ENCODE measurements at places on chromosomes 2 and 18.

- no peak for DNase-seq
Measured at GRCh38 chr2:239806276-239806675, 218.9 kb downstream of the NDUFA10 start.

GRCh38 chr2:162166174-162166573 lies 14.1 kb upstream of the GCG start:
- no peak for DNase-seq

- DNase-seq: no peak
Measured at GRCh38 chr2:147882631-147883030, 37.8 kb downstream of the ACVR2A start.

DNA sequence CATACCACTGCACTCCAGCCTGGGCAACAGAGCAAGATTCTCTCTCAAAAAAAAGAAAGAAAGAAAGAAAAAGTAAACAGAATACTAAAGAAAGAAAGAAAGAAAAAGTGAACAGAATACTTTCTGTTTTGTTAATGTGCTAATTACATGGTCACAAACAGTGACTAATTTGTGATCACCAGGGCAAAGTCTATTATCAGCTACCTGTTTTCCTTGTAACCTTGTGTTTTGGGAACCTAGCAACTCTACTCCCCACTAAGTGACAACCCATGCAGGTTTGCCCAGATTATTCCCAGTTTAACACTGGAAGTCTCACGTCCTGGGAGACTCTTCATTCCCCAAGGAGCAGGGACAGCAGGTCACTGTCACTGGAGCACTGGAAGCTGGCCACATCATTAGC lies 16.7 kb upstream of the UGT1A9 start:
- DNase-seq: no peak

- no peak for DNase-seq
Measured at GRCh38 chr2:12733846-12734245, 17.1 kb downstream of the TRIB2 start.

DNA sequence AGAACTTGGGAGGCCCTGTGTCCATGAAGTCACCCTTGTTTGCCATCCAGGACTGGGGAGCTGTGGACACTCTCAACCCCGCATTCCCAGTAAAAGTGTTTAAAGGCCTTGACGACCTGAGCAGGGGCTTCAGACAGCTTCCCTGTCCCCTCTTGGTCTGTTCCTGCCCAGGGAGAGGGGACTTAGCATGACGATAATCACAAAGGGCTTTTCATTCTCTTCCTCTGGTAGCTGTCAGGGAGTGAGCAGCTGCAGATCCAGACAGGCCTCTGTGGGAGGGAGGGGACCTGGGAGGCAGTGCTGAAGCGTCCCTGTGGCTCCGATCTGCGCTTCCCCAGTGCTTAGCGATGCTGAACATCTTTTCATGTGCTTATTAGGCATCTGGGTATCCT lies 77.8 kb upstream of the HS6ST1 start:
- DNase-seq: no peak

GRCh38 chr18:61908661-61909060 lies 15.9 kb upstream of the RNF152 start:
- no peak for DNase-seq

GRCh38 chr2:60836491-60836890 lies 44.9 kb upstream of the REL start:
- no peak for DNase-seq

DNA sequence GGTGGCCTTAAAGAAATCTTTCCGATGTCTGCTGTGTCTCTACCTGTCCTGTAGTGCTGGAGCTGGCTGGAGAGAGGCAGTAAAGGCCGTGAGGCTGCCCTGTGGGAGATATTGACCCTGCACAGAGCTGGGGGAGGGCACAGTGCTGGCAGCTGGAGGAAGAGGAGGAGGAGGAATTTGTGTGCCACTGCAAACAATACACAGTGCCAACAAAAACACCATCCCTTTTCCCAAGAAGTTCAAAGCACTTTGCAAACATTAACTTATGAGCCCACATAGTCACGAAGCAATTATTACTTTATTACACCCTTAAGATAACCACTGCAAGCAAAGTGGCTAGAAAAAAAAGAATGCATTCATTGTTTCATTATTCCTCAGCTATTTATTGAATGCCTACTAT lies 45.0 kb upstream of the CYTIP start:
- no peak for DNase-seq

DNA sequence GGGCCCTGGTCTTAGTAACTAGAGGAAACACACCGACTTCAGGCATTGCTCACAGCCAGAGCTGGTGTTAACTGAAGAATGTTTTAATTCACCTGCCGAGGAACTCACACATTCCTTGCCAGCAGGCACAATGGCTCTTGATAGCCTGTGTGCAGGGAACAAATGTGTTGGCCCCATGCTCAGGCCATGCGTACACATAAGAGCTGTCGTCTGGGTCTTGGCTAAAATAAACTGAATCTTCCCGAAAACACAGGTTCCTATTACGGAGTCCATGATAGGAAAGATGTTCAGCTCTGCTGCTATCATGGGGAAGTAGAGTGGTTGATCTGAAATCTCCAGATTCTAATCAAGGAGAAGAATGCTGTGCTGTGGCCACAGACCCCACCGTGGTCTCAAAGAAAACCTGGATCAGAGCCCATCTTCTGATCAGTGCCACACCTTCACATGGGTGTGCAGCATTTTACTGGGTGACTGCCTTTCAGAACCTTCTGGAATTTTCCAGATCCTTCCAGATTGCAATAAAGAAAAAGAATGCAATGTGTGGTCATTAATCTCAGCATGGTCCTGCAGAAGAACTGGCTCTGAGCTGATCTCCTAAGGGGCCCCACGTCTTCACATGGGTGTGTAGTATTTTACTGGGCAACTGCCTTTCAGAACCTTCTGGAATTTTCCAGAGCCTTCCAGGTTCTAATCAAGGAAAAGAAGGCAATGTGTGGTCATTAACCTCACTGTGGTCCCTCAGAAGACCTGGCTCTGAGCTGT lies 17.2 kb downstream of the MBP start:
- no peak for DNase-seq

GRCh38 chr2:71045865-71046548 lies 22.4 kb upstream of the NAGK start:
- no peak for DNase-seq

DNA sequence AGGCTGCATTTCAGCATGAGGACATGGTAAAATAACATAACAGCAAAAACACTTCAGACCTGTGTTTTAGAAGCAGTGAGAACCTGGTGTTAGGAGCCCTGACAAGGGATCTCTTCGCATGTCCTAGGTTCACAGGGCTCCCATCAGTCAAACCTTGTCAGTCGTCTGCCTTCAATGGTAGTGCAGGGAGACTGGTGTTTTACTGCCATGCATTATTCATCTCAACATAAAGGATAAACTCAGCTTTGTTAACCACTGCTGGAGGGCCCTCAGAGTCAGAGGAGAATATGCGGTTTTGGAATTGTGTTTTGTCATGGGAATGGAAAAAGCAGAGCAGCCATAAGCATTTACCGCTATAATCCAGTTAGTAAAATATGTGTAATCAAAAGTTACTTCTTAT lies 275.9 kb upstream of the GCFC2 start:
- DNase-seq: no peak

DNA sequence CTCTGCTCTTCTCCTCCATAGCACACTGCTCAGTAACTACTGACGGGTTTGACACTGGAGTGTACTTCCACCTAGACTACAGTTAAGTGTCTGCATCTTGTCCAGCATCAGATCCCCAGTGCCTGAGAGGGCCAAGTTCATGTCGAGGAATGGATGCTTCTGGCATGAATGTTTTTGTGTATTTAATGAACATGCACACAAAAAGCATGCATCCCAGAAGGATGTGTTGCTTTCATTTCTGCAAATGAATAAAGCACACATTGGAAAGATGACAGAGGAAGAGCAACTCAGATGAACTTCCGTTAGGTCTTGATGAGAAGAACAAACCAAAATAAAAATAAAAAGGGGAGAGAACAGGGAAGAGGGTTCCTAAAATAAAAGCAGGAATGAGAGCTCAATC lies 27.9 kb downstream of the C2orf49 start:
- no peak for DNase-seq

- DNase-seq: no peak
Measured at GRCh38 chr2:62663920-62664795, 41.4 kb upstream of the EHBP1 start.

DNA sequence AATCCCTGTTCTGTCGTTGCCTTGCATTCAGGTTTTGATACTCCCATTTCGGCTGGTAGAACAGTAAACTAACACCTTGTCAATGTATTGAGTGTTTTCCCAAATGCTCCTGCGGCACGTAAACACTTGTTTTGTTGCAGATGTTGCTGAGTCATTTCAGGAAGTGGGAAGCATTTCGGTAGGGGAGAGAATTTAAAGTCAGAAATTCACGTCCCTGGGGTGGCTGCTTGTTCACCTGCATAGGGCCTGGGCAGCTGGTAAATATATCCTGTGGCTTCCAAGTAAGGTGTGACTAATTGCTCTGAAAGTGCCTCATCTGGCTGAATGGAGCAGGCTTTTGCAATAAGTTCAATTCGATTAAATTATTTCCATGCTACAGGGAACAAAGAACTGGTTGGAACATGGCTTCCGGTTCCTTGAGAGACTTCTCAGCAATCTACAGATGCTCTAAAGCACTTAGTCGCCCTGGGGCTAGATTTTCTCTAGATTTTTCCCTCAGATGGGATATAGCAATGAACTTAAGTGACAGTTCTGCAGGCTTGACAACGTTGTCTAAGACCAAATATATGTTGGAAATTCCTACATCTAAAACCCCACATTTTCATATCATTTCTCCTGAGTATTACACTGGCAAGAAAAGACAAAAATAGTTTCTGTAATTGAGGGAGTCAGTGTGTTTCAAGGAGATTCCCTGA lies 5.2 kb downstream of the GALR1 start:
- no peak for DNase-seq

DNA sequence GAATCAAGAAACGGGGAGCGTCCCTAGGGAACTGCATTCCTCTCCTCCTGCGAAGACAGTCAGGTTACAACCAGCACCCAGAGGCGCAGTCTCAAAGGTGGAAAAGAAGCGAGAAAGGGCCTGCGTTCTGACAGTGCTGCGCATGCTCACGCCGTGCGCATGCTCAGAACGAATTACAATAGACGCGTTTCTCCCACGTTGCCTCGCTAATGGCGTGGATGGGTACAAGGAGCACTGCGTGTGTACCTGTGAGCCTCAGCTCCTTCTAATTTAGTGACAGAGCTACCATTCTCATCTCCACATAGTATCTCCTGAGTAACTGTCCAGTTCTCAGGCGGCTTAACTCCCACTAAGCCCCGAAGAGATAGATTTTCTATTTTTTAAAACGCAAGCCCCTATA lies 448.8 kb downstream of the TXNL1 start:
- DNase-seq: no peak

GRCh38 chr2:26847655-26848335 lies at the start of gene DPYSL5:
DPYSL5 (plus strand) TSS chr2:26848132; CDS start chr2:26898500, 50,368 bp downstream.
- no peak for DNase-seq

DNA sequence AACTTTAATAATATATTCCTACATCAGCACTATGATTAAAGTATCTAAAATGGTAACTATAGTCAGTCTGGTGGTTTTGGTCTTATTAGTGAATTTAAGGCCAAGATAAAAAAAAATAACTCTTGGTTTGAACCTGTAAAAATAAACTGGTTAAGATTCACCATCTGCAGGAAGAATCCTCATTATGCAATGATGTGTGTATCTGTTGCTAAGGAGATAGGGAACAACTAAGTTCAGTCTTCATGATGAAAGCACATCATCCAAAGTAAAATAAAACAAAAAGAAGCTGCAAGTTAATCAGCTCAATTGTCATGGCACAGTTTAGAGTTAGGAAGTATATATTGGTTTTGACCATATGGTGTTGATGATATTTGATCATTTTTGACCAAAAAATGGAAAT lies 466.0 kb downstream of the NYAP2 start:
- DNase-seq: no peak

GRCh38 chr18:34710458-34710914 lies 388 bp downstream of the DTNA start:
- DNase-seq: no peak

- no peak for DNase-seq
Measured at GRCh38 chr2:82494739-82495138, 1964.3 kb downstream of the SUCLG1 start.

DNA sequence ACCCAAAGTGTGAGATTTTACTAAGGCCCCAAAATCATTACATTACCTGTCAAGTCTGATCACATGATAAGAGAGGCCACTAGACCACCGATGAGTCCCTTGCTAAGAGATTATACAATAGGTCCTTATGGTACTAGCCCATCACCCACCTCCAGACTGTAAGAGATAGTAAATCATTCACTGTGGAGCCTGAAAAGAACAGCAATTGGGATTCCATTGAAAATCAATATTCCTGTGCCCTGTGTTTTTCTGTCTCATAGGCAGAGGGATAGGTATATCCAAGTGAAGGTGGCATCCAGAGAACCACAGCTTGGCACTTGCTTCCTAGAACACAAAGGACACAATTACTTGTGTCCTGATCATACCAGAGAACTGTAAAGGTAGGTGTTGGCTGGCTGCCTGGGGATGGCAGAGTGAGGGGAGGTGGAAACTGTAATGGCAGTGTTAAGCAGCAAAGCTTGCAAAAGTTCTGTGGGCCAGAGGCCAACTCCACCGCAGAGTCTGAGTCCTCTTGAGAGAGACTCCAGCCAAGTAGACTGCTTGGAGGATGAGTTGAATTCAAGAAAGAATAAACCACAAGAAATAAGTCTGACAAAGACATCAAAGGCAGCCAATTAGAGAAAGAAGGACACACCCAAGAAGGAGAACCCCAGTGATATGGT lies 102.0 kb upstream of the PIEZO2 start:
- DNase-seq: no peak

DNA sequence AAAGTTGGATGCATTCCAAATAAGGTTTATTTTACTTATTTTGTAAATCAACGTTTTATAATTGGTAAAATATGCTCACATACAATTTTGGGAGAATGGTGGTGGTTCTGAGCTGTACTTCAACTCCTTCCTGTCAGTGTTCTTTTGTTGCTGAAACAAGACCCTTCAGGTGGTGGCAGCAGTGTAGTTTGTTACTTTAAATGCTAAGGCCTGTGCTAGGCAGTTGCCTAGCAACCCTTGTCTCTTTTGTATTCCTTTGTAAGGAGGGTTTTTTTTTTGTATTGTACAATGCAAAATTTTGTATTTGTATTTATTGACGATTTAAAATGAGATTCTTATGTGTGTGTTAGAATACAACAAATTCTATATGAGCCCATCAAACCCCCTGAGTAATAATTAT lies 166.0 kb upstream of the FAM98A start:
- DNase-seq: no peak

- no peak for DNase-seq
Measured at GRCh38 chr2:172640389-172640788, 84.5 kb downstream of the PDK1 start.

DNA sequence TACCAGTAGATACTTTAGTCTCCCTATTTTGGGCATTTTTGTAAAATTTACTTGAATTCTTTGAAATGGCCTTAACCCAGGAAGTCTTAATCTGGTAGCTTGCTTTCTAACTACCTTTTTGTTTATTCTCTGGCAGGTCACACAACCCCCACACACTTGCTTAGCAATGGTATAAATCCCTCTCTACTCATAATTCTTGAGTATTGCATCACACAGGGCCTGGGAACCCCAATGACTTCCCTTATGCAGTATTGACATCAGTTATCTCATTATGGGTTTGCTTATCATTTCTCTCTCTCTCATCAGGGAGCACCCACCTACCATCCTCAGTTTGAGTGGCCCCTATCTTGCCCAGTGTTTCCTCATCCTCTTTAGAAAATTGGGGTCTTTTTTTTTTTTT lies 207.1 kb downstream of the KCNS3 start:
- no peak for DNase-seq

GRCh38 chr2:233940376-233941276 lies 23.5 kb downstream of the TRPM8 start:
- DNase-seq: no peak
